ENCODE measurements at places on chromosomes 3 and 15.
A peak's percentile ranks its signal among the peaks of the same experiment; 100 is the strongest.

DNA sequence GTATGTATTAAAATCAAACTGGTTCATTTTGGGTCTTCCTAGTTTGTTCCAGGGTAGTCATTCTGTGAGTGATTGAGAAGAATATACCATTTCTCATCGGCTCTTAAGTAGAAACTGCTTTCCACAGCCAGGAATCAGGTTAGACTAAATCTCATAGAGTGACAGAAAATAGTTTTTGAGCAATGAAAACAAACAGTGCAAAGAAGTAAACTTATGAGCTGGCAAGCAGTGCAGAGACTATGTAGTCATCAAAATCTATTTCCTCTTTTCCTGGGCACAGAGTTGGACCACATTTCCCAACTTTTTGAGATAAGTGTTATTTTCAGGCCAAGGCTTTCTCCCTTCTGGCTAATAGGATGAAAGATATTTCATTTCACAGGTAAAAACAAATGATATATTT lies 66.5 kb downstream of the UBE3A start:
- peak; percentile 31 for DNase-seq

DNA sequence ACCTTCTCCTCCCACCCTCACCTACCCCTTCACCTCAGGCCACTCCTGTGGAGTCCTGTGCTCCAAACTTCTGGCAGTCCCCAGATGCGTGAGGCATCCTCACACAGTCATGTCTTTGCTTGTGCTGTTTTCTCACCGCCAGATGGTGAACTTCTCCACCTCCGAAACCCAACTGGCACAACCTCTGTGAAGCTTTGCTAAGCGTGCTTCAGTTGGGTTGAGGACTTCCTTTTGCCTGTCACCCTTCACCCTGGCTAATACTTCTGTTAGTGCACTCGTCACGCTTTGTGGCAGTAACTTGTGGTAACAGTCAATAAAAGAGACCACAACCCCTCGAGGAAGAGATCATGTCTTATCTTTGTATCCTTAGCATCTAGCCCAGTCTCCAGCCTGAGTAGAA lies 42.0 kb upstream of the SKOR1 start:
- DNase-seq, result no peak

- DNase-seq, result no peak
Observed at GRCh38 chr15:95262866-95263564, 1031.7 kb downstream of the MCTP2 start.

GRCh38 chr3:167032267-167032876 lies 347.7 kb downstream of the ZBBX start:
- DNase-seq, result peak; percentile 66

- peak; percentile 71 for DNase-seq
Observed at GRCh38 chr3:78878011-78878410, 889.8 kb downstream of the ROBO1 start.

DNA sequence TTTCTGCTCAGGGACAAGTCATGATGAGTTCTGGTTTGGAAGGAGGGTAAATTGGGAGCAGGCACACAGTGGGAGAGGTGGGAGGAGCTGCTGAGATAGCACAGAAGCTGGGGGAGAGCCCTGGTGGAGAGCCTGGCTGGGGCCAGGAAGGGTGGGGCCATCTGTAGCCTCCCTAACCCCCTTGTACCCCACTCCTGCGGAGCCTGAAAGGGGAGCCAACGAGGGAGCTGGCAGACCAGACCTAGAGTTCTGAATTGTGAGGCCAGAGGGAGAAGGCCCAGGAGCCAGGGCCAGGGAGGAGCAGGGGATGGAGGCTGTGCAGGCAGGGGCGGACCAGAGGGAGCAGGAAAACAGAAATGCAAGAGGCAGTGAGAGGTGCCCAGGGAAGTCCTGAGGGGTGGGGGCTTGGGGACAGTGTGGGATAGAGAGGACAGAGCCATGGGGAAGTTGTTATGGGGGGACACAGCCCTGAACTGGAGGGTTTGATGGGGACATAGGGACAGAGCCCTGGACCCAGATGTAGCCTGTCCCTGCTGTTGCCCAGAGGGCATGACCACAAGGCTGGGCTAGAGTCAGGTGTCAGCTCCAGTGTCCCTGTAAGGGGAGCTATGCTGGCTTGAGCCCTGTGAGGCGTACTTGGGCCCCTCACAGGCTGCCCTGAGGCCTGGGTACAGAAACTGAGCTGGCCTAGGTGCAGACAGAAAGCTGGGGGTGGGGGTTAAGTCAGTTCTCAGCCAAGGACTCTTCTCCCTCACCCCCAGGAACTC lies 1.2 kb downstream of the TMIE start:
- no peak for DNase-seq

DNA sequence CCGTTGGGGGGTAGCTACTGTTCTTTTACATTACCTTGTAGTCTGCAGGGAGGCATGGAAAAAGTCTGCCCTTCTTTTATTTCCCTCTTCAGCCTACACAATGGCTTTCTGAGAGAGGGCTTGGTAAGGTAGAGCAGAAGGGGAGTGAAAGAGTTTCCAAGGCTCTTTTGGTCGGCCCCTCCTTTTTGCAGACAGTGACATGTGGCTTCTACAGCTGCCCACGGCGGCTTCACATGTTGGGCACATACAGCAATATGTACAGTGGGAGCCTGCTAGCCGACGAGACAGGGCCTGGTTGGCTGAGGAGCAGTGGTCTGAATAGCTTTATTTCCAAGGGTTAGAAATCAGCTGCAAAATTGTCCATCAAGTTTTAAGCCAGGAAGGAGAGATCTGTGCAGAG lies 4.0 kb downstream of the INAFM2 start:
- no peak for DNase-seq

DNA sequence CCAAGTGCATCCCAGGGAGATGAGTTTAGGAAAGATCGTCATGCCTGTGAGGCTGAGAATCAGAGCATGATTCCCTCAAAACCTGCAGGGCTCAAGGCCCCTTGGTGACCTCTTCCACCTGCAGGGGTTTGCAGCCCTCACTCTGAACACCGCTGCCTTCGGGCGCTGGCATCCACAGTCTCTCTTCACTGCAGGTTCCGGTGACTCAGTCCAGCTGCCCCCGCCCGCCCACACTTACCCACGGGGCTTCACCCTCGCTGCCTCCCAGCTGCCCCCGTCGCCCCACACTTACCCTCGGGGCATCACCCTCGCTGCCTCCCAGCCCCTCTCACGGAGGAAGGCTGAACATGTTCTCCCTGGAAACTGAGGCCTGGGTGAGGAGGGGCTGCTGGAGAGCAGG lies 277.1 kb downstream of the XXYLT1 start:
- DNase-seq, result no peak
